ENCODE measurements at places on chromosomes 3 and 15. TPM values are rescaled to one million over a fixed set of nuclear protein-coding genes. Genes with fewer than 3 reads are reported as not detected.

Gene MME
- not detected for total RNA-seq

Gene NLGN1
- total RNA-seq, result not detected

Gene NAALADL2
- not detected for total RNA-seq

Gene SH2D7
- total RNA-seq, result not detected

Gene TF
- 0.35 TPM for total RNA-seq

Gene SERINC4
- total RNA-seq, result not detected

Gene WDR73
- total RNA-seq, result 26.8 TPM

Gene HHLA2
- 0.92 TPM for total RNA-seq

Gene SI
- not detected for total RNA-seq

Gene CALML4
- 2.8 TPM for total RNA-seq

Gene MYZAP
- total RNA-seq, result 2.2 TPM

Gene SLC6A1
- not detected for total RNA-seq

Gene APOD
- total RNA-seq, result 0.56 TPM

Gene LMOD3
- not detected for total RNA-seq

Gene C3orf18
- total RNA-seq, result 11.1 TPM

Gene CA12
- total RNA-seq, result not detected

Gene GASK1A
- 0.20 TPM for total RNA-seq

Gene FETUB
- total RNA-seq, result not detected

Gene SYNPR
- not detected for total RNA-seq

Gene PEX5L
- total RNA-seq, result not detected

Gene ALDH1A2
- not detected for total RNA-seq

Gene DAZL
- total RNA-seq, result not detected

Gene ARPP21
- total RNA-seq, result not detected

Gene VWA5B2
- not detected for total RNA-seq

Gene HIGD1A
- 19.0 TPM for total RNA-seq

Gene SLC12A1
- not detected for total RNA-seq

Gene DGKG
- total RNA-seq, result 0.10 TPM

Gene SRGAP3
- 5.9 TPM for total RNA-seq

Gene DALRD3
- 18.9 TPM for total RNA-seq

Gene CYP8B1
- not detected for total RNA-seq

Measured in naive thymus-derived CD4-positive, alpha-beta T cell (primary cell).